ENCODE measurements at places on chromosomes 4 and X.

DNA sequence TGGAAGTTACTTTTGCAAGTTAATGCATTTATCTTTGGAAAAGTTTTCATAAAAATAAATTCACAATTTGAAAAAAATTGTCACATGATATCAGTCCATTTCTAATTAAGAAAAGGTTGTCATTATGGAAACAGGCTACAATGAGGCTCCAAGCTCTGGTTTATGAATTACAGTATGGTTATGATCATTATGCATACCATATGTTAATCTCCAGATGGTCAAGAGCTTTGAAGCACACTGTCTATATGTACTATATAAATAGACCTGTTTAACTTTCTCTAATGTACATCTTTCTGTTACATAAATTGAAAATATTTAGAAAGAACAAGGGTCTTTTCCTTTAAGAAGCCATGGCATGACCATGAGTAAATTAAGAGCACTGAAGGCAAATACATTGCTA, 2338.8 kb downstream of the PCDH7 start:
- DNase-seq, result no peak

DNA sequence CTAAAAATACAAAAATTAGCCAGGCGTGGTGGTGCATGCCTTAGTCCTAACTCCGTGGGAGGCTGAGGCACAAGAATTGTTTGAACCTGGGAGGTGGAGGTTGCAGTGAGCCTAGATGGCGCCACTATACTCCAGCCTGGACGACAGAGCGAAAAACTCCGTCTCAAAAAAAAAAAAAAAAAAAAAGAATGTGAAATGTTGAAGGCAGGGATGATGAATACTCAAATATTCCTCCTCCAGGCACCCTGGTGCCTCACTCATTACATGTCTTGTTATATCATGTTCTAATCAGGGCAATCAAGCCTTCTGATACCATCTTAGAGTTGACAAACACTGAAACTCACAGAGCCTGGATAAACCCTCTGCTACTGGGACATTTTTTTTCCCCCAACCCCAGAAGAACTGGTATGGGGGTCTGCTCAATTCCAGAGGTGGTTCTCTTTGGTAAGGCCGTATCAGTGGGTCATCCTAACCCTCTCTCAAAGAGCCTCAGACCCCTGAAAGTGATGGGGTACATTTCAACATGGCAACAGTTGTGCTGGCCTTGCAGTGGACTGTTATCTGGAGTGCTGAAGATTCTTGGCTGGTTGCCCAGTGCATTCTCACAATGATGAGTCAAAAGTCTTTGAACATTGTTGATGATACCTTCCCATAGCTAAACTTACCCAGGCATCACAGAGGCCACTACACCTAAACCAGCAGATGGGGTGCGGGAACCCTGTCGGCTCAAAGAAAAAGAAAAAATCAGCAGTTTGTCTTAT, 2.4 kb upstream of the SH3KBP1 start:
- no peak for DNase-seq

DNA sequence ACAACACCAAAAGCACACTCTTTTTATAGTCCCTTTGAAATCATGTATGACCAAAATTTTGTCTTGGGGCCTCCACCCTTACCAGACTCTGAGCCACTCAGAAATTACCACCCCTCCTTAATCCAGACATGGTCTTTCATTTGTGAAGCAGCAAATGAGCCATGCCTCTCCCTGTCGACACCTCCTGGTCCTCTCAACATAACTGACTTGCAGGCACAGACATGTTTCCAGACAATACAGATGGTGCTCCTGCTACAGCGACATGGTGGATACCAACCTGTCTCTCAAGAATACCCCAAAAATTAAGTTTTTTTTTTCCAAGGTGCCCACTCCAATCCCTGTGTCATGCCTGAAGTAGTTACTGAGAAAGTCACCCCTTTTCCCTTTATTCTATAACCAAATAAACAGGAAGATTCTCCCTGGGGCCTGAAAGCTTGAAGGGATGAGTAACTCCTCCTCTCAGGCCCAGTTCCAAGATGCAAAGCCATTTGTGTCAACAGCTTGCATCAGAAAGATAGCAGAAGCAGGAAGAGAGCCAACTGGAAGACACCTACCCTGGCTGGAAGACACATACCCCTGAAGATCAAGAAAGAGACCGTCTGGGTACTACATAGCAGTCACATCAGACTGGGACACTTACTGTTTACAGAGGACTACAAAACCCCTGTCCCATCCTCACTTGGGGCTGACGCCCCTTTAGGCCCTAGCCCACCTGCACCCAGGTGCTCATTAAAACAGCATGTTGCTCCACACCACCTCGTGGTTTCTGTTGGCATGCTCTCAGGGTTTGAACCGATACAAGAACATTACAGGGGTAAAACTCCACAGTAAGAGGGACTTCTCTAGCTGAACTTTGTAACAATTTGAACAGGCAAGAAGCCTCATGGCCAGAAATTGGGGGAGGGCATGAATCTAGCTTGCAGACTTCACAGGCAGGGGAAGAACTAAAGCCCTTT, 5.5 kb upstream of the UGT2B17 start:
- no peak for DNase-seq

DNA sequence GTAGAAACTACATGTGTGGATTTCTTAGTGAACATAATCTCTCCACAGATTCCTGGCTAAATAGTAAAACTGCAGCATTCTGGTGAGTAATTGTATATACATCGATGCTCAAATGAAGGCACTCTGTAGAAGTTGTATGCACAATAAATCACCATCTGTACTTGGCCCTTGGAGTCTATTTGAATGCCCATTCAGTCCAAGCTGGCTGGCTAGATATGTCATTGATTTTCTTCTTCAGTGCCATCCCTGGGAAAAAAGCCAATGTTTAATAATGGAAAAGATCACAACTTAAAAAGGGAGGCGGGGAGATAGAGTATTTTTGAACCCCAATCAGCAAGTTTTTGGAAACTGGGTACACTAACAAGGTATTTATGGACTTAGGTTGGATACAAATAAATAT, 381.0 kb upstream of the TEX13C start:
- no peak for DNase-seq

- DNase-seq, result no peak
Measured at GRCh38 chr4:78560296-78560963, 8.9 kb downstream of the ANXA3 start.

GRCh38 chrX:24219320-24219719, 69.8 kb downstream of the ZFX start:
- DNase-seq, result no peak

- no peak for DNase-seq
Measured at GRCh38 chr4:76072760-76073159, 1.7 kb upstream of the ART3 start.

DNA sequence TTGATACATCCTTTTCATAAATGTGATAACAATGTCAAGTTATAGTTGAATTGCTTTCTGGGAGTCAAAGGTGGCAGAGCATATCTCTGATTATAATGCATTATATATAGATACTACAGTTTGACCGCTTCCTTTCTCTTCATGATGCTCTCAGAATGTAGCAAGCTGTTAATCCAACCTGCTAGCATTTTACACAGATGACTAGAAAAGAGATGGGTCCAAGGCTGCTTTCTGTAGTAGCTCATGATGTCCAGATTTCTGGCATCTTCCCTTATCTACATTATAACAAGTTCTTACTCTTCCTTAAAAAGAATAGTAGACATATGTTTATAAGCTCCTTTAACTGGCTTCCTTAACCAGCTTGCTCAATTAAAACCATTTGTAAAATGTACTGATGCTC, 192.0 kb downstream of the NWD2 start:
- DNase-seq, result no peak

GRCh38 chrX:3699821-3700381, 13.5 kb downstream of the PRKX start:
- DNase-seq, result peak; percentile 30

DNA sequence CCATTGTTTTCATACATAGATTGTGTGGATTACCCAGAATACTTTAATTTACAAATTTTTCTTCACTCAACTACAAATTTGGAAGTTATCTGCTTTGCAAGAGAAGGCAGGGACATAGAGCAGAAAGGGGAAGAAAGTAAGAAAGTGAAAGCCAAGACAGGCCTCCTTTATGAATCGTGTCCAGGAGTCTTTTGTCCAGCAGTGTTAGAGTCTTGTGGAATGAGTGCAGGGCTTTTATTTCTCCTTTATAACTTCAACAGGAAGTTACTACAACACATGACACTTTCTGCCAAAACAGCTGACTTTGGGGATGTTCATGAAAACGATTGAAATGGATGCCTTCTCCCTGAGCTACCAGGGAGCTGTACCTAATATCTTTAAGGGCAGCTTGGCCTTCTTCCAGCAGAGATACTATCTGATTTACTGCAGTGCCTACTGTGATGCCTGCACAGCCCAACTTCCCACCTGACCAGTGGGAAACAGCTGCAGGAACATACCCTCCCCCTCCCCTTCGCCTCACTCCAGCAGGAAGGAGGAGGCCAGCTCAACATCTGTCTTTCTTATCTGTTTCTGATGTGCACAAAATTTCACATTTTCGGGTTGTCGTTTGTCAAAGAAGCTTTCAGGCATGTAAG, 557.7 kb upstream of the SLIT2 start:
- no peak for DNase-seq

- peak; percentile 47 for DNase-seq
Measured at GRCh38 chr4:23279377-23279986, 586.7 kb downstream of the GBA3 start.

GRCh38 chr4:8515316-8516060, 64.7 kb upstream of the GPR78 start:
- no peak for DNase-seq

DNA sequence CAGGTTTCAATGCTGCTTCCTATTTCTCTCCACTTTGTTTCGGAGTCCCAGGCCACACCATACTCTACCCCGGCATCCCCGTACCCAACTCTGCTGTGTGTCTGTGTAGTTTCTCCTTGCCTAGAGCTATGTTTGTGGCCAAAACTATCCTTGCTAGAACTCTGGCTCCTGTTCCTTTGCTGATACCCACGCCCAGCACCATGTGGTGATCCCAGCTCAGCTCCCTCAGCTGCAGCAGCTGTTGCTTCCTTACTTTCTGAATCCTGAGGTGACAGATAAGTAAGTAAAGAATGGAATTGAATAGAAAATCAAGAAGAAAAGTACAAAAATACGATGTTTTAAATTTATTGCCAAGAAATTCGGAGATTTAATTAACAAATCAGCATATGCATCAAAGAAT, 55.8 kb downstream of the CASP3 start:
- DNase-seq, result no peak
